Stomach (tissue), 19 donors: ENCODE measurements at places on chromosomes 5 and 9.
A peak's percentile ranks its signal among the peaks of the same experiment; 100 is the strongest.

DNA sequence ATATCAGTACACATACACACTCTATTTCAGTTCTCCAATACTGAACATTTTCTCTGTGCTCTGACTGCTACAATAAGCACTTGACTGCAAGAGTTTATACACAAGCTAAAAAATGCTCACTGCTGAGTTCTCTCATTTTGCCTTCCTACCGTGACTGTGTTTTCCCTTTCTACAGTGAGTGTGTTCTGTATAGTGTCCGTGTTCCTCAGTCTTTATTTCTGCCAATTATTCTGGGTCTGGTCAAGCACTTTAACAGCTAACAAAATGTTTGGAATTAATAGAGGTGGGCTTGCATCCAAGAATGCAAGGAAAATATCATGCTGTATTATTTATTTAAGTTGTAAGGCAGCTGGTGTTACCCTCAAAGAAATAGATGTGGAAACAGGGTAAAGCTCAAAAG, 217.0 kb upstream of the NREP start:
- peak; percentile 41 for DNase-seq

- no peak for DNase-seq
These were observed 46.7 kb downstream of the MYO10 start for GRCh38 chr5:16889203-16889971.

DNA sequence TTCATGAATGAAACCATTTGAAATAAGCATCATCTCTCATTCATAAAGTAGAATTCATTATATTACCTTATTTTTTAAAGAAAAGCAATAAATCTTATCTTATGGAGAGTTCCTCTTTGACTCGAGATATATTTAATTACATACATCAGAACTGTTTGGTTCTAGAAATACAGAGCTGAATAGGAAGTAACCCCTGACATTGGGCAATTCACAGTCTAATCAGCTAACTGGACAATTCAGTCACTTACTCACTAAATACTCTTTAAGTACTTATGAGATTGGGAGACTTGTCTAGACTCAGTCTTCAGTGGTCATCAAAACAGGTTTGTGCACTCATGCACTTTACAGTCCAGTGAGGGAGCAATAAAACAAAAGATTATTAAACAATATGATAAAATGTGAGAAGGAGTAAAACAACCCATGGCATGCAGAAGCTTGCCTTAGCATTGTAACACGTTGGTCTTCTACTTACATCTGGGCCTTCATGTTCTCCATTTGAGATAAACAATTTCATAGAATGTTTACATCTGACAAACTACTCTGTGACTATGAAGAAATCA, 11.5 kb upstream of the FBXO38 start:
- DNase-seq: no peak

GRCh38 chr9:82080265-82080664, 91.7 kb downstream of the SPATA31D1 start:
- no peak for DNase-seq

DNA sequence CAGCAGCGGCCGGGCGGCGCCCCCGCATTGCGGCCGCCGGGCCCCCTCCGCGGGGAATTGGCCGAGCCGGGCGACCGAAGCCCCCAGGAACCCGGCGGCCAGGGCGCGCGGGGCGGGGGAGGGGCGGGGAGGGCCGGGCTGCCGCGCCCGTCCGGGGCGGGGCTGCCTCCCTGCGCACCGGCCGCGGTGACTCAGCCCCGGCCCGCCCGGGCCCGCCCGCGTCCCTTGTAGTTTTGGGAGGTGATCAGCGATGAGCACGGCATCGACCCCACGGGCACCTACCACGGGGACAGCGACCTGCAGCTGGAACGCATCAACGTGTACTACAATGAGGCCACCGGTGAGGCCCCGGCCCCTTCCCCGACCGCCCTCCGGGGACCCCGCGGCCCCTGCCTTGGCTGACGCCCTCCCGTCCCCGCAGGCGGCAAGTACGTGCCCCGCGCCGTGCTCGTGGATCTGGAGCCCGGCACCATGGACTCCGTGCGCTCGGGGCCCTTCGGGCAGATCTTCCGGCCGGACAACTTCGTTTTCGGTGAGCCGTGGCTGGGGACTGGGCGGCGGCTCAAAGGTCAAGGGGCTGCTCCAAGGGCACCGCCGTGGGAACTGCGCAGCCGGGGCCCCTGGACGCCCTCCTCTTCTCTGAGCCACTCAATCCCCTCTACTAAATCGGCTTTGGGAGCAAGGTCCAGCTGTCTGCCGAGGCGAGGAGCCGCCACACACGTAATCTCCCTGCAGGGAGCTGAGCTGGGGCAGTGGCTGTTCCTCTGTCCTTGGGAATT, 592 bp downstream of the TUBB4B start:
- peak; percentile 70 for DNase-seq

- no peak for DNase-seq
These were observed 28.4 kb downstream of the SLC12A2 start for GRCh38 chr5:128111818-128112448.
